ENCODE measurements at places on chromosomes 12 and 14. TPM values are rescaled to one million over a fixed set of nuclear protein-coding genes. Genes with fewer than 3 reads are reported as not detected.

DNA sequence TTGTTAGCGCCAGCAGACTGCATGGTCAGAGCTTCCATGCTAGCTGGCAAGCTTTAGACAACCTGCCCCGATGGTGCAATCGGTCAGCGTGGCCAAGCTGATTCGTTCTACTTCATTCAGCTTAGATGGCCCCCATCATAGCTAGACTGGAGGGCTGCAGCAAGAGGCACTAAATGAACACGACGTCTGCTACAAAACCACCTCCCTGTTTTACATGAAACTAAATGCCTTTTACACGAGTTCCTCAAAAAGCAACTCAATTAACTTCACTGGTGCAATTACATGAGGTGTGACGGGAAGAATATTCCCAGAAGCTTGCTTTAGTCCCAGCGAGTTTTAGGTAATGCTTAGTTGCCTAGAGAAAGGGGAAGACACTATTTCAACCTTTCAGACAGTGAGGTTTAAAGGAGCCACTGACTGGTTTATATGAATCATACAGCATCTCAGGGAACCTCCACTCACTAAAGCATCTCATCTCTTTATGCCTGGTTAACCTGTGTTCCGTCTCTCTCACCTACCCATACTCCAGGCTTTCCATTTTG, 8.4 kb downstream of the NIN start:
- H3K36me3 ChIP-seq: no peaks in the 10 kb centered on the region
- H3K4me3 ChIP-seq: no peak overlapping the region
- H3K4me1 ChIP-seq: peaks cover 3% of the 10 kb centered on the region
- no peak overlapping the region for H3K27ac ChIP-seq

DNA sequence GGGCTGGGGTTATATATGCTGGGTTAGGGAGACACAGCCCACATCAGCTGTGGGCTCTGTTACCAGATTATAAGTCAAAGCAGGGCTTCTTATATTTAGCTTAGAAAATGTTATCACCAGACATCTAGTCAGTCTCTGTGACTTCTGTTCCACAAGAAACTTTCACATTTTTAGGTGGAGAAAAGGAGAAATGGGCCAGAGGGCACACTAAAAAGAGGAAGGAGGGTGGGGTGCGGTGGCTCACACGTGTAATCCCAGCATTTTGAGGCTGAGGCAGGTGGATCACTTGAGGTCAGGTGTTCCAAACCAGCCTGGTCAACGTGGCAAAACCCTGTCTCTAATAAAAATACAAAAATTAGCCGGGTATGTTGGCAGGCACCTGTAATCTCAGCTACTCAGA, 28.0 kb upstream of the SLC38A1 start:
- DNase-seq: no peak
- H3K36me3 ChIP-seq: no peaks in the 10 kb centered on the region
- no peak overlapping the region for H3K4me3 ChIP-seq

- no peaks in the 10 kb centered on the region for H3K27me3 ChIP-seq
- H3K27ac ChIP-seq: no peak overlapping the region
- no peak for DNase-seq
- no peaks in the 10 kb centered on the region for H3K4me1 ChIP-seq
- H3K36me3 ChIP-seq: no peaks in the 10 kb centered on the region
These were observed 310.3 kb downstream of the TMEM121 start for GRCh38 chr14:105836730-105837129.

GRCh38 chr14:95043732-95044462, 113.4 kb downstream of the DICER1 start:
- H3K4me3 ChIP-seq: no peak overlapping the region
- H3K27ac ChIP-seq: no peak overlapping the region
- H3K27me3 ChIP-seq: no peaks in the 10 kb centered on the region
- no peaks in the 10 kb centered on the region for H3K4me1 ChIP-seq
- DNase-seq: no peak
- H3K36me3 ChIP-seq: no peaks in the 10 kb centered on the region

DNA sequence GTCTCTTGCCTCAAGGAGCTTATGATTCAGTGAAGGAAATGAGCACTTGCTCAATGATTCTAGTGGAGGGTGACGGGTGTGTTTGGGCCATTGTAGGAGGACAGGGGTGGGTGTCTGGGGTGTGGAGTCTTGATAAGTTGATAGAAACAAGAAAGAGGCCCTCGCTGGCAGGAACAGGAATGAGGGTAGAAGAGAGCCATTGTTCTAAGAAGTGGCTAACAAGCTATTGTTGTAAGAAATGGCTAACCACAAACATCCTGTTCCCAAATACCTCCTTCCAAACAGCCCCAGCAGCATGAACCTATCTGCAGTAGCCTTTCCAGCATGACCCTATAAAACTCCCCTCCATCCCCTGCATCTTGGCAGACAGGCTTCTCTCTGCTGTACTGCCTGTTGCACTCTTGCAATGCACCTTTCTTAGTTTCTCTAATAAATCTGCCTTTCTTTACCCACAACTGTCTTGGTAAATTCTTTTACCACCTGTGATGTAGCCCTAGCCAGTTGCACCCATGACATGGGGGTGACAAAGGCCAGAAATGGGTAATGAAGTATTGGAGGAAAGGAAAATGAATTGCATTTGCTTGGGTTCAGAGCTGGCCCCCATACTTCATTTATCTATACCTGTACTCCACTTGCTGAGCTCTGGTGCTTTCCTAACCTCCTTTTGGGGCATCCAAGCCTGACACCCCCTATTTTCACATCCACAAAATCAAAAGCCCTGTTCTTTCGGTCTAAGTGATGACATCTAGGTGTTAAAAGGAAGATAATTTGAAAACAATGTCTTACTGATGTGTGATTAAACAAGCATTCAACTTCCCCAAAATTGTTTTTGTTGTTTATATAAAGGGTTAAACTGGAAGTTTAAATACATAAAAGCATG, 389.1 kb downstream of the GRIN2B start:
- peaks cover 2% of the 10 kb centered on the region for H3K27me3 ChIP-seq
- H3K27ac ChIP-seq: no peak overlapping the region
- DNase-seq: no peak
- no peaks in the 10 kb centered on the region for H3K4me1 ChIP-seq
- no peaks in the 10 kb centered on the region for H3K36me3 ChIP-seq

DNA sequence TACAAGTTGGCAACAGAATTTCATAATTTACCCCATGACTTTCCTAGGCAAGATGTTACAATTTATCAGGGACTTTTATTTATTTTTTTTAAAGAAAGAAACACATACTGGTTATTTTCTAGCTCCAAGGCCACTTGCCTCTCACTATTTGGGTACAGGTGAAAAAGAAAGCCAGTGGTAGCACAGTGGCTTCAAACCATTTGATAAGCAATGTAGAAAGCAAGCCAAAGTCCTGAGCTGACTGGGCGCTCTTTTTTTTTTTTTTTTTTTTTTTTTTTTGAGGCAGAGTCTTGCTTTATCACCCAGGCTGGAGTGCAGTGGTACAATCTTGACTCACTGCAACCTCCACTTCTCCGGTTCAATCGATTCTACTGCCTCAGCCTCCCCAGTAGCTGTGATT, 73.3 kb downstream of the STXBP6 start:
- H3K36me3 ChIP-seq: no peaks in the 10 kb centered on the region
- no peak overlapping the region for H3K27ac ChIP-seq
- peaks cover 2% of the 10 kb centered on the region for H3K4me1 ChIP-seq
- peaks cover 3% of the 10 kb centered on the region for H3K27me3 ChIP-seq

- DNase-seq: no peak
- no peak overlapping the region for H3K4me3 ChIP-seq
- H3K27me3 ChIP-seq: no peaks in the 10 kb centered on the region
- H3K4me1 ChIP-seq: no peaks in the 10 kb centered on the region
- no peaks in the 10 kb centered on the region for H3K36me3 ChIP-seq
- H3K27ac ChIP-seq: no peak overlapping the region
These were observed 6.1 kb downstream of the SPRING1 start for GRCh38 chr12:116731801-116732200.

DNA sequence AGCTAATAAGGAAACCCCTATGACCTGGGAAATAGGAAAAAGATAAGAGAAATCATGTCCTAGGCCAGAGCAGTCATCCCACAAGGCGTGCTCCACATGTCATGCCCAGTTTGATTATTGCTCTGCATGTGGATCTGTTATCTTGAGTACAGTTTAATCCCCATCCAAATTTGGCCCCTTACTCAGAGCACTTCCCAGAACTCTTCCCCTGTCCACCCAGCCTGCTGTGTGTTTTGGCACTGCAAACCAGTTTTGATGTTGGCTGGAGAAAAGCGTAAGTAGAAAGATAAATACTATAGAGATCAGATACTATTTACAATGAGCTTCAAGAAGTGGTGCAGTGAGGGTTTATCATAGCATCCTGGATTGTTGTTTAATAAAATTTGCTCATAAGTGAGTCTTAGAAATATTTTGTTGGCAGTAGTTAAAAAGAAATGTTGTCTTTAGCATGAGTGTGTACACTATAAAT, 83.8 kb downstream of the PTPRB start:
- H3K4me3 ChIP-seq: no peak overlapping the region
- H3K27me3 ChIP-seq: no peaks in the 10 kb centered on the region
- H3K4me1 ChIP-seq: no peaks in the 10 kb centered on the region
- no peak overlapping the region for H3K27ac ChIP-seq

DNA sequence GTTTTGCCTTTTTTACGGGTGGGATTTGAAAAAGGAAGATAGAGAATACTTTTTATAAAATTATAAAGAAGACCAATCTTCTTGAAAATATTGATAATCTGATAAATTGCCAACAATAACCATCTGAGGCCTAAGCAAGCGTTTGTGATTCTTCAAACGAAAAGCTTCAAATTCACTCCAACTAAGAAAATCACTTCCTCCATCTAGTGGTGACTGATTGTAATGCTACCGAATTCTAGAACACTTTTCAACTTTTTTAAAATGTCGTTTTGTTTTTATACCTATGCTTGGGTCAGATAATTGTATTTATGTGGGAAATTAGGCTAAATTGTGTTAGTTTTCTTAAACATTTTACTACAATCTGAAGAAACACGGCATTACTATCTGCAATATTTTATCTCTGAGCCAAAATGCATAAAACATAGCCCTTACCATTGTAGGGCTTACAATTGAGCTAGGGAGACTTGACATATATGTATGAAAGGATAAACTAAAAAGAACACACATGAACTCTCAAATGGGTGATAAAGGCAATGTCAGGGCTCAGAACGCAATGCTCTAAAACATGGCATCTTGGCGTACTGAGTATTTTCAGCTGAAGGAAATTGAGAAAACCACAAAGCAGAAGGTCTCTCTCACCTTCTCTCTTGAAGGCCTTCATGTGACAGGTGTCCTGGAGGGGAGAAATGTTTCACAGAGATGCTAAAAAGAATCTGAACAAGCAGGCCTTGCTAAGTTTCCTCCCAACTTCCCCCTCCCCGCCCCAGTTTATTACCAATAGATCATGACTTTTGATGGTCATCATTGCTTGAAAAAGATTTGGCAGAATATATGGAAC, 36.8 kb upstream of the G2E3 start:
- DNase-seq: no peak
- no peak overlapping the region for H3K27ac ChIP-seq
- H3K27me3 ChIP-seq: no peaks in the 10 kb centered on the region
- H3K4me1 ChIP-seq: no peaks in the 10 kb centered on the region
- H3K36me3 ChIP-seq: no peaks in the 10 kb centered on the region
- H3K4me3 ChIP-seq: no peak overlapping the region

DNA sequence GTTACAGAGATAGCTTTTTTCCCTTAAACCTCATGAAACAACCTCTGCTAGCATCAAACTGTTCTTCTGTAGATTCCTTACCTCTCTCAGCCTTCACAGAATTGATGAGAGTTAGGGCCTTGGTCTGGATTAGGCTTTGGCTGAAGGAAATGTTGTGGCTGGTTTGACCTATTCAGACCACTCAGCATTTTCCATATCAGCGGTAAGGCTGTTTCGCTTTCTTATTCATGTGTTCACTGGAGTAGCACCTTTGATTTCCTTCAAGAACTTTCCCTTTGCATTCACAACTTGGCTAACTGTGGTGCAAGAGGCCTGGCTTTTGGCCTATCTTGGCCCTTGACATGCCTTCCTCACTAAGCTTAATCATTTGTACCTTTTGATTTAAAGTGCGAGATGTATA, 50.7 kb upstream of the NRXN3 start:
- DNase-seq: no peak
- no peak overlapping the region for H3K27ac ChIP-seq
- no peaks in the 10 kb centered on the region for H3K4me1 ChIP-seq

DNA sequence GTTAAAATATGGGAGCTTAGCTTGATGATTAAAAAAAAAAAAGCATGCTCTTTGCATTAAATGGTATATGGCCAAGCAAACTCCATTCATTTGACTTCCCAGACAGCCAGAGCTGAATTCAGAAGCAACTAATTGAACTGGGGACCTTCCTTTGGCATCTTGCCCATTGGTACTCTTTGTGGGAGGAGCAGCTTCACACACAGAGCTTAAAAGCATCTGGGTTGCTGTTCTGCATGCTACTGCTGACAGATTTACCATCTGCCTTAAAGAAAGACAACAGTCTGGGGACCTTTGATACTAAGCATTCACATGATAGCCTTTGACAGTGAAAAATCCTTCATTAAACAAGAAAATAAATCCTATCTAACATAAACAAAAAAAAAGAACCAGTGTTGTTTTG, 977.9 kb downstream of the TMTC2 start:
- H3K36me3 ChIP-seq: no peaks in the 10 kb centered on the region
- H3K27me3 ChIP-seq: no peaks in the 10 kb centered on the region
- H3K4me3 ChIP-seq: no peak overlapping the region
- H3K27ac ChIP-seq: no peak overlapping the region
- no peak for DNase-seq
- H3K4me1 ChIP-seq: no peaks in the 10 kb centered on the region

DNA sequence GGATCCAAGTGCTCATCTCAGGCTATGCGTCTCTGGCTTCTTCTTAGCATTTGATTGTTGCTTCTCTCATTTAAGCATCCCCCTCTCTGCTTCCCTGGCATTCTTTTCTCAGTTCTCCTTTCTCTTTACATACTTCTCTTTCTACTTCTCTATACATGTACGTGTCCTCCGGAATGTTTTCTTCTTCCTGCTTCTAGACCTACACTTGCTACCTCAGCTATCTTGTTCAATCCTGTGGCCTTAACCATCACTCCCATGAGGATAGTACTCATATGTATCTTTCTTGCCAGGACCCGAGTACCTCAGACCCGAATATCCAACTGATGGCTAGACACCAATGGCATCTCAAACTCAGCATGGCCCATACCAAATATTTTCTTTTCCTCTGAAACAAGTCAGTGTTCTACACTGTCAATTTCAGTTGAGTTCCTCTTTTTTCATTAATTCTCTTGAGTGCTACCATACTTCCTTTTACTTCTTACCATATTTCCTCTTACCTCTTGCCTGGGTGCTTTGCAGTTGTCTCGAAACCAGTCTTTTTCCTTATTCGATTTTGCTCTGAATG, 115.1 kb upstream of the SLC38A2 start:
- no peaks in the 10 kb centered on the region for H3K27me3 ChIP-seq
- no peak overlapping the region for H3K4me3 ChIP-seq
- H3K36me3 ChIP-seq: no peaks in the 10 kb centered on the region

- DNase-seq: no peak
- H3K4me3 ChIP-seq: no peak overlapping the region
- no peak overlapping the region for H3K27ac ChIP-seq
- H3K4me1 ChIP-seq: peaks cover 7% of the 10 kb centered on the region
- H3K36me3 ChIP-seq: no peaks in the 10 kb centered on the region
These were observed 41.1 kb downstream of the GTF2A1 start for GRCh38 chr14:81179631-81180030.

KLHDC1 gene
- total RNA-seq: 10.1 TPM

COCH gene
- total RNA-seq: 1.4 TPM

RNASE1 gene
- 264 TPM for total RNA-seq

KRT1 gene
- total RNA-seq: 0.51 TPM

NELL2 gene
- 1.2 TPM for total RNA-seq

KRT74 gene
- total RNA-seq: not detected

GPRC5D gene
- total RNA-seq: 0.39 TPM

CFAP251 gene
- total RNA-seq: 2.8 TPM
